Stimulated activated CD4-positive, alpha-beta T cell treated with anti-CD3 and anti-CD28 coated beads, Interleukin-4, amount 100 ng/mL, for 4 hours (primary cell): ENCODE measurements at places on chromosomes 12 and 14.

GRCh38 chr12:91778091-91778832, 367.4 kb downstream of the BTG1 start:
- DNase-seq = no peak

DNA sequence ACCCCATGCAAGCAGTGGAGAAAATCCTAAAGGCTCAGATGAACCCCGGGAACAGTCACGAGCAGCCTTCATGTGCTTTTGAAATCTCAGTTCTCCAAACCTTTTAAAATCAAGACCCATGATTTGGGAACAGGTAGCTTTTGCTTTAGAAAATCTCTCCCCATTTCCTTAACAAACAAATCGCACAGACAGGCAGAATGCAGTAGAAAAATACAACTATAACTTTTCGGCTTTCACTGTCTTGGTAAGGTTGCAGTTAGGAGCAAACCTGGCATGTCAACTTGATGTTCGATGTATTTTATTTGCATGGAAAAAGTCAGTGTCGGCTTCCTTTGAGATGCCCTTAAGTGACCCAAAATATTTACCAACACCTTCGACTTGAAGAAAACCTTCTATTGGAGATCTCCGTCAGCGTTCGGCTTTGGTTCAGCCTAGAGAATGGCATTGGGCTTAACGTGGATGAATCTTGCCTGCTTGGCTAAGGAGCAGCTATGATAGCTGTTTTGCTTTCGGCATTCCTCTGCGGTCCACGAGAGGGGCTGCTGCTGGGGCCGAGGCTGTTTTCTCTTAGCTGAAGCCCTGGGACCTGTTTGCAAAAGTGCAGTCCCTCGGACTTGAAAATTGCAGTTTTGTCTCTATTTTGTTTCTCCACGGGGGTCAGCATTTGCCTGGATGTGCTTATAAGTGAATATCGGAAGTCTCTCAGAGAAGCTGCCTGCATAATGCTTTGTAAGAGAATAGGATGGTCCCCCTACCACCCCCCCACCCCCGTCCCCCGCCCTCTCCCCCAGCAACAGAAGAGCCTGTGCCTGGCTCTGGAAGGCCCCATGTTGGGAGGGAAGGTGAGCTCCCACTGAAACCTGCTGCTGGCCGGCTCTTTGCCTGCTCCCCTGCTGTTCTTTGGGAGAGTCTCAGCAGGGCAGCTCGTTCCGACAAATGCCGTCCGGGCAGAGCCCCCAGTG, 122.8 kb downstream of the AACS start:
- DNase-seq = no peak

GRCh38 chr12:50572287-50572686, 67.5 kb downstream of the DIP2B start:
- no peak for DNase-seq

DNA sequence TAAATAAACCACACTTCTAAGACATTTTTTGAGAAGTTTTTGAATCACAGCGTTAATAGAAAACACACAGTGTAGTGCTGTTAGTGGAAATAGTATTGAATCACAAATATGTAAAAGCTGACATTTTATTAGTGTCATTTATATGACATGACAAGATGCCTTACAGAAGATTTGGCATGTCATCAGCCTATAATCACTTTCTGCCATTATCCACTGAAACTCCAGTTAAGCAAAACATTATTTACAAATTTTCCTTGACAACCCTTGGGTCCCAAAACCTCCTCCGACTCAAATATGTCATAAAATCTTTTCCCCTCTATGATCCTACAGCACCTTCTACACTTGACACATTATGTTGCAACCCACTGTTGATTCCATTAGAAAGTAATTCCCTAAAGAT, 376.9 kb upstream of the LRFN5 start:
- DNase-seq = no peak
